ENCODE measurements at places on chromosomes 3 and 15. TPM values are rescaled to one million over a fixed set of nuclear protein-coding genes. Genes with fewer than 3 reads are reported as not detected.

Gene CPA3
- total RNA-seq: 0.98 TPM

Gene LRTM1
- total RNA-seq: not detected

Gene FOXL2NB
- total RNA-seq: not detected

Gene KBTBD13
- total RNA-seq: not detected

Gene GABRB3
- not detected for total RNA-seq

Gene ZNF621
- 14.4 TPM for total RNA-seq

Gene PRR20G
- total RNA-seq: not detected

Gene NMB
- total RNA-seq: 4.6 TPM

Gene TNFAIP8L3
- 74.1 TPM for total RNA-seq

Gene ADIPOQ
- total RNA-seq: not detected

Gene ANKRD63
- not detected for total RNA-seq

Gene MITF
- total RNA-seq: 2.1 TPM

Gene PIGX
- 13.7 TPM for total RNA-seq

Gene FGD5
- total RNA-seq: 127 TPM

Gene KCTD6
- 7.2 TPM for total RNA-seq

Gene PPP2R3A
- total RNA-seq: 17.3 TPM

Gene ACP3
- total RNA-seq: not detected

Gene LRRK1
- 11.0 TPM for total RNA-seq

Gene PEX11A
- total RNA-seq: 3.3 TPM

Gene SCG5
- 0.57 TPM for total RNA-seq

Gene ITIH3
- not detected for total RNA-seq

Gene WDR93
- 0.10 TPM for total RNA-seq

Gene EPHA6
- 0.48 TPM for total RNA-seq

Gene CNTN3
- total RNA-seq: under 0.01 TPM

Gene IGSF11
- total RNA-seq: not detected

Gene C2CD4A
- 1.2 TPM for total RNA-seq

Gene IQCH
- total RNA-seq: 1.6 TPM

Gene REC114
- total RNA-seq: not detected

Gene UNC45A
- 109 TPM for total RNA-seq

Gene MPI
- 54.9 TPM for total RNA-seq

Gene ITGA11
- 2.6 TPM for total RNA-seq

Gene BNC1
- total RNA-seq: 5.2 TPM

Gene IMPG2
- total RNA-seq: 0.98 TPM

Gene LRRIQ4
- 0.19 TPM for total RNA-seq

Gene IL17RD
- total RNA-seq: 0.98 TPM

Gene SMAD6
- 24.2 TPM for total RNA-seq

Gene FAM174B
- total RNA-seq: 39.5 TPM

Gene VEPH1
- total RNA-seq: 210 TPM

Gene BUB1B
- 14.0 TPM for total RNA-seq

Gene ATXN7
- total RNA-seq: 17.1 TPM

Gene DUOX1
- not detected for total RNA-seq

Gene ZMAT3
- total RNA-seq: 54.2 TPM

Gene CSPG5
- total RNA-seq: 0.67 TPM

Gene SPESP1
- total RNA-seq: 2.3 TPM

Gene ROPN1
- not detected for total RNA-seq

Gene NAA50
- 199 TPM for total RNA-seq

Gene ROPN1B
- total RNA-seq: not detected

Gene CCR2
- total RNA-seq: not detected

Gene DCUN1D1
- 20.9 TPM for total RNA-seq

Gene CLDN18
- total RNA-seq: not detected
